Stimulated activated CD4-positive, alpha-beta T cell treated with anti-CD3 and anti-CD28 coated beads, Interleukin-1b, Interleukin-23, amount 100 ng/mL, for 48 hours (primary cell): ENCODE measurements at places on chromosomes 1 and 21.

- no peak for DNase-seq
Measured at GRCh38 chr1:72568113-72568512, 285.8 kb upstream of the NEGR1 start.

DNA sequence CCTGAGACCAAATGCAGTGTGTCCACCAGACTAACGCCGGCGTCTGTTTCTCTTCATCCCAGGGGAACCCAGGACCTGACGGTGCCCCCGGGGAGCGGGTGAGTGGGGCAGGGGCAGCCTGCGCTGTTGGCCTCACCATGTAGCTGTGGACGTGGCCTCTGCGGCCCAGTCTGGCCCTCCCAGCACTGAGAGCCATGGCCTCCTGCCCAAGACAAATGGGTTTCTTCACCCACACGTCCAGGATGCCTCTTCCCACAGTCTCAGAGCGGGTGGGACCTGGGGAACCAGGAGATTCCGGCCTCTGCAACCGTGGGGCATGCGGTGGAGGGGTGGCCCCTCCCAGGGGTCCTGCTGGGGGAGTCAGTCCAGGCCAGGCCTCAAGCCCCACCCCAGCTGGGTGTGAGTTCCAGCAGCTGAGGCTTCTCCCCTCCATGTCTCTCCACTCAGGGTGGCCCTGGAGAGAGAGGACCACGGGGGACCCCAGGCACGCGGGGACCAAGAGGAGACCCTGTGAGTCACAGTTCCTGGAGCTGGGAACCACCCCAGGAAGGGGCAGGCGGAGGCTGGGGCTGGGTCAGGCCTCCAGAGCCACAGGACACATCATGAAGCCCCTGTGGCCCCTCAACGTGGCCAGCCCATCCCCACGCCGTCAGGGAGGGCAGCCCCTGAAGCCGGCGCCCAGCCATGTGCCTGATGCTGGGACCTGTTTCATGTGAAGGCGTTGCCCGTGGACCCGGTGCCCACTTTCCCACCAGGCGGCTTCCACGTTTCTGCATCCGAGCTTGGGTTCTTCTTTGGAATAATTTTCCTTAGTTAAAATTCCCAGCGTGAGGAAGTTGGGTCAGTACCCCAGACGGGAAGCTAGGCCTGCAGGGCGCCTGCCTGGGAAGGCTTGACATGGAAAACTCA is 11.0 kb downstream of the COL6A1 start:
- DNase-seq = no peak

DNA sequence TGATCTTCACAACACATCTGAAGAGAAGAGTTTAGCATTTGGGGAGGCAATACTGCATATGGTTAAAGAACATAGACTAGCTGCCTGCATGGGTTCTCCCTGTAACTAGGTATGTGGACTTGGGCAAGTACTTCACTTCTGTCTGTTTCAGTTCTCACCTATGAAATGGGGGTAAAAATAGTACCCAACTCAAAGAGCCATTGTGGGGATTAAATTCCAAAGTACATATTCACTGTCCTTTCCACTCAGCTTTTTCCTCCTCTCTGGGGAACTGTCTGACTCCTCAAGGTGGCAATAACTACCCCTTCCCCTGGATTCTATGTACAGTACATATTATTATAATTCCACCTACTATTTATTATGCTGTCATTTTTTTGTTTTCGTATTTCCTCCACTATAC is 44.7 kb downstream of the USP24 start:
- no peak for DNase-seq

GRCh38 chr1:54070171-54070837 is 16.9 kb downstream of the TCEANC2 start:
- no peak for DNase-seq

- no peak for DNase-seq
Measured at GRCh38 chr1:174875306-174875705, 124.4 kb upstream of the CACYBP start.

DNA sequence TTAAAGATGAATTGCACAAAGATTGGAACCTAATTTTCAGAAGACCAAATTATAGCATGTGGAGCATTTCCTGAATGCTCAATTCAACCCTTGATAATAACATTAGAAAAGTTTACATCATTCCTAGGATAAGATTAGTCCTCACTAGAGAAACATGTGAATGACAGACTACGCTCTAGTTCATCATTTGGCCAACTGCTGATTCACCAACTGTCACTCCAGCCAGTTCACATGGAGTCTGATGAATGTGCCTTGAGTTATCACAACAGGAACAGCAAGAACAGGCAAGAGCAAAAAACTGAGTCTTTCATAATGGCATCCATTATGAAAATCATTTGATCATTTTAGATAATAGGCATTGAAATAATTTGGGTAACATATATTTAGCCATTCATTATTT is 415.9 kb downstream of the PTPRC start:
- DNase-seq = no peak

GRCh38 chr21:43865540-43866259 is 677 bp downstream of the AGPAT3 start:
- DNase-seq = peak; percentile 38

DNA sequence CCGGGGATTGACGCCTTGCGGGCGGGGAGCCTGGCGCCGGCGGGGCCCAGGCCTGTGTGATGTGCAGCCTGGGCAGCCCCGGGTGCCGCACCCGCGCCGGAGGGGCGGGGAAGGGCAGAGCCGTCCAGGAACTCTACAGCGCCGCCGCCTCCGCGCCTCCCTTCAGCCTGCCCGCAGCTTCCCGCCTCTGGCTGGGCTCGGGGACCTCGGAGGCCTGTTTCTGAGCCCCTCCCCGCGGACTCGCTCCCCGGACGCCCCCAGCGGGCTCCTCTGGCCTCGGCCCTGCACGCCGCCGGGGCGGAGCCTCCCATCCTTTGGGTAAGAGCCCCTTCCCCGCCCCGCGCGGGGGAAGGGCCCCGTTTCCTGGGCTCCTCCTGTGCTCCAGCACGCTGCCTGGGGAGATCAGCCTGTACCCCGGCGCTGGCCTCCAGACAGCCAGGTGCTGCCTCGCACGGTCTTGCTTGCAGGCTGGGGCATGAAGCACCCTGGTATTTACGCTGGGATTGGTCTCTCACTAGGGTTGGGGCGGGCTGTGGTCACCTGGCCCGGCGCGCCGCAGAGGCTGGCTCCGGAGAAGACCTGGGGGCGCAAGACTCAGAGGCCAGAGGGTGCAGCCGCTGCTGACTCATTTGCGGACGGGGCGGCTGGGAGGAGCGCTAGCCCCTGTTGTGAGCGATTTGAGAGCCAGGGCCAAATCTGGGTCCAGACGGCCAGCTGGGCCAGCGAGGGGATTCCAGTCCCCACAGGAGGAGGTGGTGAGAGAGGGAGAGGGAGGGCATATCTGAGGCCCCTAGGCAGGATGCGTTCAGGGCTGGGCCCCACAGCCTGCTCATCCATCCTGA is 5.7 kb upstream of the ACOT11 start:
- DNase-seq = peak; percentile 56
